ENCODE measurements at places on chromosomes 7 and 10. TPM values are rescaled to one million over a fixed set of nuclear protein-coding genes. Genes with fewer than 3 reads are reported as not detected.

The PAXIP1 gene
- 6.2 TPM for total RNA-seq

The FAM170B gene
- total RNA-seq = not detected

The LMOD2 gene
- 493 TPM for total RNA-seq

The HGF gene
- total RNA-seq = 3.5 TPM

Data from right atrium auricular region (tissue), 2 donors.